ENCODE measurements at places on chromosomes 4 and X.

DNA sequence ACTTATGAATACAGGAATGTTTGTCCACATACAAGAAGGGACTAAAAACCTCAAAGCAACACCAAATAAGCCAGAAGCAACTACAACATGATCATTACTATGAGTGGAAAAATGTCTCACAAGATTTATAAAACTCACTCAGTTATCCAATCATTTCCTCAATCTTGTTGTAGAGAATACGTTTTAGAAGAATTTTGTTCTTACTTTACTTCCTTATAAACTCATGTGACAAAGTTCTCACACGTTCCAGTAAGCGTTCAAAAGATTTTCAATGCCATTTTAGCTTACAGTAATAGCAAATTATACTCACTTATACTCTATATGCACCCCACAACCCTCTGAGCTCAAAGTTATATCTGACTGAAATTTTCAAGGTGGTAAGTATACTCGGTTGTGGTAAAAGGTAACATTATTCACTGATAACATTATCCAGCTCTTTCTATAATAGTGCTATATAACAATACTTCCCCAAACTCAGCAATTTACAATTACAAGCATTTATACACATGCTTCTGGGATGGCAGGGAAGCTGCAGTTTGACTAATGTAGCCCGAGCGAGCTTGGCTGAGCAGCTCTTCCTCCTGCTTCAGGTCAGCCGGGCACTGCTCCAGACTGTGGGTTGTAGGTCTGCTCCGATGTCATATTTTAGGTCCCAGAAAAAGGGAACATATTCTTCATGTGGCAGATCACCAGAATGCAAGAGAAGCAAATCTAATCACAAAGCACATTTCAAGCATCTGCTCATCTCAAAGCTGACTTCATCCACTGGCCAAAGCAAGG is 226.3 kb downstream of the RCHY1 start:
- no peak for DNase-seq

- DNase-seq = no peak
These were observed 1.7 kb downstream of the INTS6L start for GRCh38 chrX:135522132-135522530.

GRCh38 chr4:145822181-145822580 is 116.4 kb downstream of the ZNF827 start:
- DNase-seq = no peak

- DNase-seq = no peak
These were observed 374.3 kb downstream of the MID1IP1 start for GRCh38 chrX:39175418-39176057.

- no peak for DNase-seq
These were observed 231.5 kb downstream of the BCOR start for GRCh38 chrX:39866229-39866628.

GRCh38 chr4:183330841-183331240 is 8.6 kb upstream of the CLDN24 start:
- DNase-seq = no peak

DNA sequence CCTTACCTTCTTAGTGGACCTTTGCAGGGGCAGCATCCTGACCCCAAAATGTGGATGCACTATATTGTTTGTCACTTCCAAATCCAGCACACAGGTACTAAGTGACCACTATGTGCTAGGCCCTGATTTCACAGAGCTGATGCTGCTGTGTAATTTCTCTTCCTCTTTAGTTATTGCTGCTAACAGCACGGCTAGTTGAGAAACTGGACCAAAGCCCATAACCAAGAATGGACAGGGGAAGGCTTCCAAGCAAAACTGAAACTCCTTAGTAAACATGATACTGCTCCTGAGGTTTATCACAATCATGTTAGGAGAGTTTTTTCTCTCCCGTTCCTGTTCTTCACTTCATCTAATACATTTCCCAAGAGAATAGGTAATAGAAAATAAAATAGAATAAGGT is 172.9 kb upstream of the TTC29 start:
- no peak for DNase-seq
